AG20443 (cell line): ENCODE measurements at places on chromosomes 4 and X.

DNA sequence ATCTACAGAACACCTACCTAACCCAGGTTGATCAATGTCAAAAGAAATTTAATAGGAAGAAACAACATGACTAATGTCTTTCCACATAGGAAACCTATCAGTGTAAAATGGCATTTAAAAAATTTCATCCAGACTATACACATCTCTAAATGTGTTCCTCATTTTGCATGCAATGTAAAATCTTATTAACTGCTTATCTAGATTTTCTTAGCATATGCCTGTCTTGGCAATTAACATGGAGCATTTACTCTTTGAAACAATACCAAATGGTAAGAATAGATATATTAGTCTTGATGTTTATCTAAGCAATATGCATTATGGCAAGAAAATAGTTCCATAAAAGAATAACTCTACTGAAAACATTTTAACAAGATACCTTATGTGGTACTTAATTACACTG lies 199.8 kb downstream of the TRAM1L1 start:
- DNase-seq: no peak

DNA sequence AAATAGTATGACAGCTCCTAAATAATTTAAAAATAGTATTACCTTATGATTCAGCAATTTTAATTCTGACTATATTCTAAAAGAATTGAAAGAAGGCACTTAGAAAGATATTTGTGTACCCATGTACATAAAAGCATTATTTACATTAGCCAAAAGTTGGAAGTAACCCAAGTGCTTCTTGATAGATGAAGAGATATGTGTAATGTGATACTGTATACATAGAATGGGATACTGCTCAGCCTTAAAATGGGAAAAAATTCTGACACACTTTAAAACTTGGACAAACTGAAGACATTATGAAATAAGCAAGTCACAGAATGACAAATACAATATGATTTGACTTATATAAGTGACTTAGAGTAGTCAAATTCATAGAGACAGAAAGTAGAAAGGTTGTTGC lies 112.2 kb downstream of the IDS start:
- DNase-seq: no peak

- DNase-seq: no peak
Measured at GRCh38 chrX:17431171-17431570, 56.2 kb downstream of the NHS start.

DNA sequence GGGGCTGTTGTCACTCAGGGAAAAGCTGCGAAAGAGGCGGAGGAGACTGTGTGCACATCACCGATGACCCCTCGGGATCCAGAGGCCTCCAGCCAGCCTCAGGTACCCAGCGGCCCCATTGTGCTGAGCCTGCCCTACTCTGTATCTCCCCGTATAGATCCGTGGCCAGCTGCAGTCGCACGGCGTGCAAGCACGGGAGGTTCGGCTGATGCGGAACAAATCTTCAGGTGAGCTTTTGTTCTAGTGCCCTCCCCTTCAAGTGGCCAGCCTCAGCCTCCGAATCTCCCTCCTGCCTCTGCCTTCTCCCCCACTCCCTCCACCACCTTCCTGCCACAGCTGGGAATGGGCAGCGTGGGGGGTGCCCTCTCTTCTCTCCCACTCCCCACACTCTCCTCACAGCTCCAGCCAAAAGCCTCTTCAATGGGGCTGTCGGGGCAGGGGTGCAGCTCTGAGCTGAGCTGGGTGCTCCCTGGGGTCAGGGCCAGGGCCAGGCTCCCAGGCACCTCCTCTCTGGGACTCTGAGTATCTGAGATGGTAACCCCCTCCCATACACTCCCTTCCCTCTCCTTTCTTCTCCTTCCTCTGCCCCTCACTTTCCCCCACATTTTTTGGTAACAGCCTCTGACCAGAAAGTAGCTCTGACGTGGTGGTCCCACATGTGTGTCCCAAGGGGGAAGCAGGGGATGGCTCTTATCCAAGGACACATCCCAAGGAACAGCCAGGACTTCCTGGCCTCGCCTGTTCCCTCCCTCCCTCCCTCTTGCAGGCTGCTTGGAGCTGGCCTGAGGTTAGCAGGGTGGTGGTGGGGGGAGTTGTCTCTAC lies 20.4 kb upstream of the UBA1 start:
- no peak for DNase-seq

- DNase-seq: no peak
Measured at GRCh38 chr4:41839916-41840854, 91.7 kb upstream of the PHOX2B start.

DNA sequence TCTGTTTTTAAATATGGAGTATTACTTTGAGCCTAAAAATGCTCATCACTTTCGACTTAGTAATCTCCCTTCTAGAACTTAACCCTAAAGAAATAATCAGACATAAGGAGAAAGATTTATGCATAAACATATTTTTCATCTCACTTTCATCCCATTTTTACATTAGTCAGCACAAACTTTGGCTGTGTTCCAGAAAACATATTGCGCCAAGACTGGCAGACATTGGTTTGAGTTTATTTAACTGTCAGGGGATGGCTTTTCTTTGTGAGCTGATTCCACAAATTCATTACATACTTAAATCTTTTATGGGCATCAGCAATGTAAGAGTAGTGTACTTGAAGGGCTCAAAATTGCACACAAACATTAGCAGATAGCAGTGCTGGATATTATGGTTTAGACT lies 23.7 kb downstream of the MAOA start:
- no peak for DNase-seq

DNA sequence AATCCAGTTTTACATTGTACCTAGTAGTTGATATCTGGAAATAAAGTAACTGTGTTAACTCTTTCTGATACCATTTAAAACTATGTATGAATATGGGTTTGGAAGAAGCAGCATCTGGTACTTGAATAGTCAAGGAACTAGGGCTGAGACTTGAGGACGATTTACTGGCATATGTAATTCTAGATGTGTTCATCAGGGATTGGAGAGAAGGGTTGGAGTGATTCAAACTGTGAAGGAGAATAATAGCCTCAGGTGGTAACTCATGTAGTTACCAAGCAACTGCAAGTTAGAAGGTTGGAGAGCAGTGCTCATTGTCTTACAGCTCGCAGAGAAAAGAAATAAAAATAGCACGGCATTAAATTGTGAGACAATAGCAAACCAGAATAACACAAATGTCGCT lies 29.5 kb upstream of the TXLNG start:
- no peak for DNase-seq

DNA sequence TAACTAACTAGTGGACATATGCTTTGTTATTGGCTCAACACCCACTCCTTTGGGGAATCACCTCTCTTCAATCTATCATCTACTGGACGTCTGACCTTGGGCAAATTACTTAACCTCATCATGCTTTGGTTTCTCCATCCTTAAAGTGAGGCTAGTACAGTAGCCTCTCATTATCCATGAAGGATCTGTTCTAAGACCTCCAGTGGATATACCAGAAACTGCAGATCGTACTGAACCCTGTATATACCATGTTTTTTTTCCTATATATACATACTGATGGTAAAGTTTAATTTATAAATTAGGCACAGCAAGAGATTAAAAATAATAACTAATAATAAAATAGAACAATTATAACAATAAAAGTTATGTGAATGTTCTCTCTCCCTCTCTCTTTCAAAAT lies 56.2 kb downstream of the HMGB3 start:
- DNase-seq: no peak

DNA sequence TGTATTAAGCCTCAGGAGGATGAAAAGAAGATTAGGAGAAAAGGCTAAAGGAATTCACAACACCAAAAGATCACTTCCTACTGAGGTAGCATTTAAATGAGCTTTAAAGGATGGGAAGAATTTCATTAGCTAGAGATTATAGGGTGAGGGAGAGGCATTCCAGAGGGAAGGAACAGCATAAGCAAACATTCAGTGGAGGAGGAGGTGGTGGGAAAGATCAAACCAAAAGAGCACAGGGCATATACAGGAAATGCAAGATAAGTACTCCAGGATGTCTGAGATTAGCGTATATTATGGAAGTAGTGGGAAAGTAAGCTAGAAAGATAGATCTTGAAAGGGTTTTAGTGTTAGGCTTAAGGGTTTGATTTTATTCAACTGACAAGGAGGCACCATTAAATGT lies 84.8 kb downstream of the COL4A6 start:
- DNase-seq: no peak

DNA sequence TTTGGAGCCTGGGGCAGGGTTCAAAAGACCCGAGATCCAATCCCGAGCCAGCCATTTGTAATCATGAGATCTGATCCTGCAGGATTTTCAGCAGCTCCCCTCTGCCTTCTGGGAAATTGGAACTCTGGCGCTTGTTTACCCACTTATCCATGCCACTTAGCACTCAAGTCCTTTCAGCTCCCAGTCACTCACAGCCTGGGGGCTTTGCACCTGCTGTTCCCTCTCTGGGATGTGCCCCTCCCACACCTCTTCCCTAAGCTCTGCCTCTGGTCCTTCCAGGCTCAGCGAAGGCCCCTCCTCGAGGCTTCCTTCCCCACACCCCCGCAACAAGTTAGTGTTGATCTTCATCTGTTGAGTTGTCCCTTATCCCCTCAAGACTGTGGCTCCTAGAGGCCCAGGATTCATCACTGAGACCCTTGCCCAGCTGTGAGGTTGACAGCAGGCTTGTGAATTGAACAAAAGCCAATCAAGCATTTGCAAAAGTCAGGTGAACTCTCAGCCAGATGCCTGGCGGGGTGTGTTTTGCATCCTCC lies 99.1 kb upstream of the AFAP1 start:
- no peak for DNase-seq

GRCh38 chr4:126890383-126890782 lies 742.4 kb upstream of the INTU start:
- no peak for DNase-seq

DNA sequence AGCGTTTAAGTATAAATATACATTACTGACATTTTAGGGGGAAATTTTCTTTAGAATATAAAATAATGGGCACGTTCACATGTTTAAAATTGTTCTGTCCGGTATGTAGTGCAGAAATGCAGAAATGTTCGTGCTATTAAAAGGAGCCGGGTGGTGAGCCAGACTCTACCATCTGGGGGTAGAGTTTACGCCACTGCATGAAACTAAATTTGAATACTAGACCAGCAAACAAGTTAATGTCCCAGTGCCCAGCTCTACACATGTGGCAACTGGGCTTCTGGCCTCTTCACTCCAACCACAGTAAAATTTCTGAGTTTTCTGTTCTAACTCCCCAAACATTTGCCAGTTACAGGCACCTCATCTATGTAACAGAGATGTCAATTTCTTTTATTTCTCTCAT lies 1453.3 kb upstream of the TENM3 start:
- DNase-seq: no peak

DNA sequence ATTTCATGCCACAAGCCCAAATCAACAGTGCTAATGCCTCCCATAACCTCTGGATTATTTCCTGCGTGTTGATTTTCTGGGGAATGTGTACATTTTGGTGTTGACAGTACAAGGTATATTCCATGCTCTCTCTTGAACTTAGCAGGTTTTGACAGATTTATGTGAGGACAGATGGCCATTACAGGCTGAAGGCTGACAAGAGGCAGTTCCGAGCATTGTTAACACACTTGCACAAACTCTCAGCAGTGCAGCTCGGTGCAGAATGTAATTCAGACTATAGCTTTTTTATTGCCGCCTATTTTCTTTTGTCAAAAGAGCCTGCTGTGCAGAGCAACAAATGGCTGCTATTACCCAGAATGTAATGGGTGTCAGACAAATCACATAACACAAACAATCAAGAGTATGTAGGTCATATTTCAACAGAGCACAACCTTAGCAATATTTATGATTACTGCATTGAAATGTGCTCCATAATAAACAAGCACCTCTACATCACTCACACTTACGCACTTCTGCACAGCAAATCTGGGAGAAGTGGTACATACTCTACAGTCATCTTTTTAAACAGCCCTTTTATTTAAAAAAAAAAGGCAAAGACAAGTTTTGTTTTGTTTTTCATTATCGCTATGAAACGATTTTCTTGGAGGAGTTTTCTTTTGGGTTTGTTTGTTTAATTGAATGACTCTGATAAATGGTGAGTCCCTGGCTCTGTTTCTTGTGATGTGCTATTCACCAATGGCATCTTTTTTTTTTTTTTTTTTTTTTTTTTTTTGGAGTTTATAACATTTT lies 71.6 kb downstream of the PPARGC1A start:
- DNase-seq: no peak

- DNase-seq: peak; percentile 51
Measured at GRCh38 chrX:153643431-153644351, 3.3 kb upstream of the DUSP9 start.

- no peak for DNase-seq
Measured at GRCh38 chr4:8374851-8375649, 65.5 kb downstream of the ACOX3 start.

GRCh38 chr4:56200275-56200674 lies 187.0 kb downstream of the AASDH start:
- DNase-seq: no peak

DNA sequence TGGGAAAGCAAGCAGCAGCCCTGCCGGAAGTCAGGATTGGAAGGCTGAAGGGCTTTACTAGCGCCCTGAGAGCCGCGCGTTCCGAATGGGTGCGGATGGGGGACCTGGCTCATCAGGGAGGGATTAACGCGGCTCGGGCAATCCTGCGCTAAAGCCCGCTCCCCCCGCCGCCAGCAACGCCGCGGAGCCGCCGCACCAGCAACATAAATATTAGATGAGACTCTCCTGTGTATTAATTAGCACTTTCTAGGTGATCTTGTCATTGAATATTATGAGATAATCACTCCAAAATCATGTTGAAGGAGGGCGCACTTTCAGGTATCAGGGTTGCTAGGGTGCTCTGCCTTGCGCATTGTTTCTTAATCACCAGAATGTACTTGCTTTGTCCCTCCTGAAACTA lies 357.2 kb upstream of the FAM241A start:
- no peak for DNase-seq

- no peak for DNase-seq
Measured at GRCh38 chrX:118221270-118221669, 104.7 kb upstream of the KLHL13 start.

DNA sequence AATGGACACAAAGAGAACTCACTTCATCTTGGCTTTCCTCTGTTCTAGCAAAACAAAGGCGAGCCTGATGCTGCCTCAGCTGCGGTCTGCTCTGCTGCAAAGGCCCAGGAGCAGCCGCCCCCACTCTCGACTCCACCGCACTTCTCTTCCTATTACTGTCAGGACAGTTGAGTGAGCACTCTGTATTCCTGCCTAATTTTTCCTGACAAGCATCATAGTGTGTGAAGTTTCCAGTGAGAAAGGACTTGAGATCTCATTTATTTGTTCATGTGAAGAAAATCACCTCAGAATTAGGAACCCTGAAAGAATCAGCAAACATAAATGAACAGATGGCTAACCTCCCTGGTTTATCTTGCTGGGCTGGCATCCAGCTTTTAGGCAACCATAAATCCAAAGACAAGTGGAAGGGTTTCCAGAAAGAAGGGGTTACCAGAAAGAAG lies 15.6 kb downstream of the SCARB2 start:
- peak; percentile 56 for DNase-seq

DNA sequence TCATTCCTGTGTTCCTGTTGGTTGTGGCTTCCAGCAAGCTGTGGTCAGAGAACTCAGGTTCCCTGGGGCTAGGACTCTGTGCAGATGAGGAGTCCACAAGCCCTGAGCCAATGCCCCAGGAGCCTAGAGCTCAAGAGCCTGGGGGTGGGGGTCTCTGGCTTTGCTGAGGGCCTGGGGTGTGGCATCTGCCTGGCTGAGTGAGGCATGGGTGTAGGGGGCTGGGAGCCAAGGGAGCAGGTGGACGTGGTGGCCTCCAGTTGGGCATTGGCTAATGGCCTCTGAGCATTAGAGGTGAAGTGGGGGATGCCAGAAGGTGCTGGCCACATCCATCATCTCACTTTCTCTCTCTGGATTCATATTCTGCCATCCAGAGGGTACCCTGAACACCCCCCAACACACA lies 5.3 kb upstream of the MAMLD1 start:
- no peak for DNase-seq
